ENCODE measurements at places on chromosomes 5 and 9.

DNA sequence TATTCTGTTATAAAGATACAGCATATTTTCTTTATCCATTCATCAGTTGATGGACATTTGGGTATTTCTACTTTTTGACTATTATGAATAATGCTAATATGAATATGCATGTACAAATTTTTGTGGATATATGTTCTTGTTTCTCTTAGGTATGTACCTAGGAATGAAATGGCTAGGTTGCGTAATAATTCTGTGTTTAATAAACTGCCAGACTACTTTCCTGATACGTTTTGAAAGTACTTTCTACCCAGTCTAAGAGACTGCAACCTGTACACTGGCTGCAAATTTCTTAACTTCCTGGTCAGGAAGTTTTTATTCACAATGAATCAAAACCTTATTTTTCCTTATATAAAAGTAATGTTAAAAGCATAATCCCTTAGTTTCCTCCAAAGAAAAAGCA is 93.9 kb upstream of the STARD4 start:
- DNase-seq = no peak

DNA sequence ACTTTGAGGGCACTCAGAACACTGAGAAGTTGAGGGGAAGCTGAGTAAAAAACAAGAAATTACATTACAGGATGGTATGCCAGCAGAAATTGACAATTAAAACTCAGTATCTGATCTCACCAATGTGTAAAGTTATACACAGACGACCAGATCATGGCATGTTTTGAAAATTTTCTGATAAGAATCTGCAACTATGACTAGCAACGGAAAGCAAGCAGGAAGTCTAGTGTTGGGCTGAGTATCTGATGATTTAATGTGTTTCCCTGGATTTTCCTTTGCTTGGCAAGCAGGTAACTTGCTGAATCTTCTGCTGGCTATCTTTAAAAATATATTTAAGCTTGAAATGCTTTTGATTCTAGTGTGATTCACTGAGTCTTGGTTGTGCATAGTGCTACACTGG is 5.2 kb upstream of the GCNT4 start:
- no peak for DNase-seq

DNA sequence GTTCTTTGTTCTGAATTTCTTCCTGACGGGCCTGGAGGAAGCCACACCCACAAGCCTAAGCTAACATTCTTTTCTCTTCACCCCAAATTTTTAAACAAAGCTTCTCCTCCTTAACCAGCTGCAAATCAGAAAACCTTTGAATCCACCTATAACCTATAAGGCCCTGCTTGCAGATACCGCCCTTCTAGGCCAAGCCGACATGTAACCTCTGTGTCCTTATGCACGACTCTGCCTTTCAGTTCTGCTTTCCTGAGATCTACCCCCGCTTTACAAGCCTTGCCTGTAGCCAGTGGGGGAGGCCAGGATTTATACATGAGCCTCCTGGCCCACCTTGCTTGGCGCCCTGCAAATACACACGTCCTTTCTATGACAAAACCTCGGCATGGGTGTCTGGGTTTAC is 19.3 kb downstream of the BRD9 start:
- no peak for DNase-seq

DNA sequence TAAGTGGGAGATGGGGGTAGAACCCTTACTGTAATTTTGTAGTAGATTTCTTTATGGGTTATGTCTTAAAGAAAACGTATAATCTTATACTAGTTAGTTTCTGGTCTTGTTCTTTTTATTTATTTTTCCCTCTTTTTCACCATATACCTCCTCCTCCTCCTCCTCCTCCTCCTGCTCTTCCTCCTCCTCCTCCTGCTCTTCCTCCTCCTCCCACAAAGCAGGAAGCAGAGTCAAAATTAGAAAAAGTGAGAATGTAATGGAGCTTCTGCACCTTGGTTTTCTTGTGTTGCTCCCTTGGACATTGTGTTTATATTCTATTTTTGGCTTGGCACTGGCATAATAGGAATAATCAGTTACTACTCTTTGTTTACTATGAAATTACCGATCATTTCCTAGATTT is 4.5 kb downstream of the MACIR start:
- no peak for DNase-seq

- DNase-seq = no peak
These were observed 110.4 kb upstream of the IFNK start for GRCh38 chr9:27413511-27414219.

Measured in pancreas (tissue), 10 donors.